Fibroblast of the aortic adventitia (primary cell): ENCODE measurements at places on chromosomes 13 and 19. TPM values are rescaled to one million over a fixed set of nuclear protein-coding genes. Genes with fewer than 3 reads are reported as not detected.

SLC7A10 gene
- total RNA-seq, result not detected in 2 replicates

ZNF628 gene
- 0.33 and 3.8 TPM in 2 replicates for total RNA-seq

C19orf38 gene
- 0.41 and 0.81 TPM in 2 replicates for total RNA-seq

ATP4A gene
- total RNA-seq, result not detected in 2 replicates

ARL11 gene
- total RNA-seq, result not detected in 2 replicates

TSSK6 gene
- total RNA-seq, result 1.9 and 4.3 TPM in 2 replicates

ZNF71 gene
- 2.4 and 6.3 TPM in 2 replicates for total RNA-seq

ZNF575 gene
- 0.63 TPM in 1 of 2 replicates, not detected in the other for total RNA-seq

GJB2 gene
- 0.18 TPM in 1 of 2 replicates, not detected in the other for total RNA-seq

MISP gene
- 0.09 TPM in 1 of 2 replicates, not detected in the other for total RNA-seq

CLEC11A gene
- total RNA-seq, result 21.8 and 71.8 TPM in 2 replicates

SSC5D gene
- 10.7 and 18.7 TPM in 2 replicates for total RNA-seq

SEMA6B gene
- 0.72 and 1.7 TPM in 2 replicates for total RNA-seq

F7 gene
- total RNA-seq, result under 0.01 TPM in 1 of 2 replicates, not detected in the other

TUBA3C gene
- not detected in 2 replicates for total RNA-seq

DAND5 gene
- 0.18 TPM in 1 of 2 replicates, not detected in the other for total RNA-seq

FCGBP gene
- under 0.01 and 0.33 TPM in 2 replicates for total RNA-seq

ZNF221 gene
- total RNA-seq, result 4.9 and 8.7 TPM in 2 replicates

ACER1 gene
- total RNA-seq, result not detected in 2 replicates

RFX1 gene
- 3.4 and 3.6 TPM in 2 replicates for total RNA-seq

CPT1C gene
- 23.4 and 39.4 TPM in 2 replicates for total RNA-seq

KIR3DL1 gene
- not detected in 2 replicates for total RNA-seq

RNF113B gene
- not detected in 2 replicates for total RNA-seq
